ENCODE measurements at places on chromosomes 1 and 21.

DNA sequence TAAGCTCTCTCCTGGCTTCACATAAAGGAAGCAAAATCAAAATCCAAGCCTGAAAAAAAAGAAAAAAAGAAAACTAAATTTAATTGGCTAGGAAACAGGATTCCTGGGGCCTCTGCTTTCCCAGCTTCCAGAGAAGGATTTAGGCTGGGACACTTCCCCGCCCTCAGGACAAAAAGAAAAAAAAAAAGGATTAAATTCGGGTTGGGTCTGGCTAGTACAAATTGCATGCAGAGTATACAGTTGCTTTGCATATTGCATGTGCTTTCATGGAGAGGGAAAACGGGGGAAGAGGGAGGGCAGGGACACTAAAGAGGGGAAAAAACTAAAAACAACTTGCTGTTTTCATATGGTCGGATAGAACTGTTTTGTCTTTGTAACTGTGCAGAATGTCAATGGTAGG, 42.7 kb downstream of the OLIG1 start:
- no peak for DNase-seq

DNA sequence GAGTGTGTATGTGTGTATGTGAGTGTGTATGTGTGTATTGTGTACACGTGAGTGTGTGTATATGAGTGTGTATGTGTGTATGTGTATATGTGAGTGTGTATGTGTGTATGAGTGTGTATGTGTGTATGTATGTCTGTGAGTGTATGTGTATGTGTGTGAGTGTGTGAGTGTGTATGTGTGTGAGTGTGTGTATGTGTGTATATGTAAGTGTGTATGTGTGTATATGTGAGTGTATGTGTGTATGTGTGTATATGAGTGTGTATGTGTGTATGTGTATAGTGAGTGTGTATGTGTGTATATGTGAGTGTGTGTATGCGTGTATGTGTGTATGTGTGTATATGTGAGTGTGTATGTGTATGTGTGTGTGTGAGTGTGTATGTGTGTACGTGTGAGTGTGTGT, 49.2 kb downstream of the GREM2 start:
- no peak for DNase-seq

DNA sequence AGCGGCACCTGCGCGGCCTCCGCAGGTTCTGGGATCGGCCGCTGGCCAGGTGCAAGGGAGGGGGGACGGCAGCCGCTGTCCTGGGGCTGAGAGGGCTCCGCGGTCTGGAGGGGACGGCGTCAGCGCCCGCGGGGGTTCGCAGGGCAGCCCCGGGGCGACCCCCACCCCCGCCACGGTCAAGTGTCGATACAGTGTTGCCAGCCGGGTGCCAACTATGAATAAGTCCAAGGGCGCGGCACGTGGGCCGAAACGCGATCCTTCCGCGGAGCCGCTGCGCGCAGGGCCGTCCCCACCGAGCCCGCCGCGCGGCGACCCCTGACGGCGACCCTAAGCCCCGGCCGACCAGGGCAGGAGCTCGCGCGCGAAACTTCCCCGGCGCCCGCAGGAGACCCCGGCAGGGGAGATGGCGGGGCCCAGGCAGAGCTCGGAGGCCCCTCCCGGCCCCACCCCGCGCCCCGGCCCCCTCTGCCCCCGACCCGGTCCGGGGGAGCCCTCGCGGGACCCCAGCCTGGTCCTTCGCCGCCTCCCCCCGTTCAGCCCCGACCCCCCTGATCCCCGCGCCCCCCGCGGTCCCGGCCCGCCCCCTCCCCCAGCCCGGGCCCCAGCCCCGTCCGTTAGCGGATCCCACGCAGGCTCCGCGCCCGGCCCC, 586 bp upstream of the AGPAT3 start:
- DNase-seq: no peak

- no peak for DNase-seq
Measured at GRCh38 chr1:94927405-94928175, 680 bp upstream of the CNN3 start.

DNA sequence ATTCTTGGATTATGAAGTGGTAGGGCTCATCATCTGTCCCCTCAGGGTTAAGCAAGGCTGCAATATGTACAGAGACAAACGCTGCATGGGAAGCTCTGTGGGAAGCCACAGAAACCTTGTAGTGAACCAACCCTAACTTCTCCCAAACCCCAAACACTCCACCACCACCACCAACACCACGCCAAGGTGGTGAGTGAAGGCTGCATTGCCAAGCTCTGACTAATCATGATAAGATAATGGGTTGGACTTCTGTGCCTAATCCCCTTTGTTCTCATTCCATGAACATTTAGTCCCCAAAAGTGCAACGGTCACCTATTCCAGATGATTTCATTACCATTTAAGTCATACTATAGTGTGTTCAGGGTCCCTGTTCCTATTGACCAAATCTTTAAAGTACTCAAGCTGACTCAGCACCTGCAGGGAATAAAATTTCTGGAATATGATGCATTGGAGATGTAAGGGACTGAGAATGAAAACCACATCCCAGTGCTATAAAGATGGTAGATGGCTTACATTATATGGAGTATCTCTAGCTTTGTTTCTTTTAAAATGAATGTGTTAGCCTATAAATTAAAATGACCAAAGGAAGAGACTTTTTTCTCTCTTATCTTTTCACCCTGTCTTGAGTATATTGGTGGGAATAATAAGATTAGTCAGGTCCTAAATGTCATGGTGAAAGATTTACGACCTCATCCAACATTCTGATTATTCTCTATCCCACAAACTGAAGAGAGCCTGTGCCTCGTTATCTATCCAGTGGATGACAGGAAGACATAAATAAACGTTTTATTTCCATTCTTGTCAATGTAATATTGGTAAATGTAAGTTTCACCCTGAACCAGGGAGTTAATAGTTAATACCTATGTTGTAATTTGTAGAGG, 22.6 kb upstream of the PLD5 start:
- no peak for DNase-seq

- no peak for DNase-seq
Measured at GRCh38 chr1:24903560-24903954, 26.5 kb downstream of the RUNX3 start.

DNA sequence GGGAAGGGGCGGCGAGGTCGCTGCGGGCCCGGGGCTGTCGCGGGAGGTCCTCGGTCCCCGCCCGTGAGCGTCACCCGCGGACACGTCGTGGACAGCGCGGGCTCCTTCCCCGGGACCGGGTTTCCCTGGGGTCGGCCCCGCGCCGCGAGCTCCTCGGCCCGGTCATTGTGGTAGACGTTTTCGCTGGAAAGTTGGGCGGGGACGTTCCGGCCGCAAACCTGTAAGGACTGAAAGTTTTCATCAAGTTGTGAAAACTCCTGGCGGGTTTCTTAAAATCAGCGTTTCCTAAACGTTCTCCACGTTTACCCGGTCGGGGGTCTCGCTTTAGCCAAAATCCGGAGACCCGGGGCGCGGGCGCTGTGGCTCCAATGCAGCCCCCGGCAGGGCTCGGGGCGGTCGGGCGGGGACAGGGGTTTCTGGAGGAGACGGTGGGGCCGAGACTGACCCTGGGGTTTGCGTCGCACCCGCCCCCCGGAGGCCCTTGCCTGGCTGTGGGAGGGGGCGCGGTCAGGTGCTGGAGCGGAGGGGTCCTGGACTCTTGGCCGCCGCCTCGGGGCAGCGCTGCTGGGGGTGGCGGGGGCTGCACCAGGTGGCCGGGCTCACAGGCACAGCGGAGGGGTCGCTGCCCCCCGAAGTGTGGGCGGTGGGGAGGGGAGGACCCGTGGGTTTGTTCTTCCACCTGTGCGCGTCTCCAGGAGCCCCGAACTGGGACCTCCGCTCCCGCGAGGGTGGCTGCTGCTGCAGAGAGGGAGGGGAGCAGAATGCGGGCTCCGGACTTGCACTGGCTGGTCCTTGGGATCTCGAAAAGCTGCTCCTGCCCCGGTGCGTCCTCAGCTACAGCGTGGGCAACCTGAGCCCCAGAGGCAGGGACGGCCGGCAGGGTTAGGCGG, 827 bp downstream of the PRKCZ start:
- DNase-seq: no peak

GRCh38 chr1:3902111-3902511, 2.0 kb upstream of the C1orf174 start:
- DNase-seq: no peak

DNA sequence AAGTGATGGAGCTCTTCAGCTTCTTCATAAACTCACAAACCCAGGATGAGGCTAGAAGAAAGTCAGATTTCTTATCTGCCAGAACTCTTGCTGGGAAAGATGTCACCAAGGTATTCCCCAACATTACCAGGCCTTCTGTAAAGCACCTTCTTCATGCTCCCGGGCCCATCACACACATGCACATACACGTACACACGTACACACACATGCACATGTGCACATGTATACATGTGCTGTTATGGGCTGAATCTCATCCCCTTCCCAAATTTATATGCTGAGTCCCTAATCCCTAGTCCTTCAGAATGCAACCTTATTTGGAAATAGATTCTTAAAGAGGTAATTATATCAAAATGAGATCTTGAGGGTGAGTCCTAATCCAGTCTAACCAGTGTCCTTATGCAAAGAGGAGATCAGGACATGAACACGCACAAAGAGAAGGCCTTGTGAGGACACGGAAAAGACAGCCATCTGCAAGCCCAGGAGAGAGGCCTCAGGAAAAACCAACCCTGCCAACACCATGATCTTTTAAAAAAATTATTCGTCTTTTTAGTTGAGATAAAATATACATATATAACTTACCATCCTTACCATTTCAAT, 76.4 kb upstream of the LYST start:
- DNase-seq: no peak
